ENCODE measurements at places on chromosomes 5 and 9.

DNA sequence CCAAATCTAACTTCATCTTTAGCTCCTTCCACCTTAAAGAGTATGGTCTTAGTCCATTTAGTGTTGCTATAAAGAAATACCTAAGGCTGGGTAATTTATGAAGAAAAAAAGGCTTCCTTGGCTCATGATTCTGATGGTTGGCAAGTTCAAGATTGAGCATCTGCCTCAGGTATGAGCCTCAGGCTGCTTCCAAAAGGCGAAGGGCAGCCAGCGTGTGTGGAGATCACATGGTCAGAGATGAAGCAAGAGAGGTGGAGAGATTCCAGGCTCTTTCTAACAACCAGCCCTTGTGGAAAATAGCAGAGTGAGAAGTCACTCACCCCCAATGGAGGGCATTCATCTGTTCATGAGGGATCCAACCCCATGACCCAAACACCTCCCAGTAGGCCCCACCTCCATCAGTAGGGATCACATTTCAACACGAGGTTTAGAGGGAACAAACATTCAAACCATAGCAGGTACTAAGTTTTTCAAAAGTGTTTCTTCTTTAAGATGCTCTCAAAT is 225.9 kb downstream of the SGCD start:
- no peak for DNase-seq

DNA sequence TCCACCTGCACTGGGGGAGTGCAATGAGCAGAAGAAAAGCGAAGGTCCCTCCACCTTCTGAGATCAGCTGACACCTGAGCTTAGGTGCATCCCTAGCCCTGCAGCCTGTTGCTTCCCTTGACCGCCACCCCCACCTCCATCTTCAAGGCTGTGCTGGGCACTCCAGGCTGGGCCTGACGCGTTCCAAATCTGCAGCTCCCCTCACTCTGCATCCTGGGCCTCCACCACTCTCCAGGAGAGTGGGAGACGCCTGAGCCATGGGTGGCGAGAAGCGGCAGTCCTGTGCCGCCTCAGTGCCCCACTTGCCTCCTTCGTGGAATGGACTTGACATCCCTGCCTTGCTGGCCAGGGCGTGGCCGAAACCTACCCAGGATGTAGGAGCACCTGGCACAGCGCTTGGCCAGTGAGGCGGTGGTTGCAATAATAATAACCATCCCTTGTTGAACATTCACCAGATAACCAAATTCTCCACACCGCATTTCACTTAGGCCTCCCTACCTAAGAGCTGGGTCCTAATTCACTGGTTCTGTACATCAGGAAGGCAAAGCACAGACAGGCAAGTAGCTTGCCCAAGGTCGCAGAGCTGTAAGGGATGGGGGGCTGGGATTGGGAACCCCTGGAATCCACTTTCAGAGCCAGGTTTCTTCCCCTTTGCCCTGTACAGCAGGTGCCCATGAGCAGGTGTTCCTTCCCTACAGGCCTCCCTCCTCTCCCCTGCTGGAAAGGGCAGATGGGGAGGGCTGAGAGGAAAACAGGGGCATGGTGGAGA is 11.7 kb downstream of the B4GALT7 start:
- DNase-seq = no peak

GRCh38 chr9:102101723-102102122 is 363.3 kb upstream of the GRIN3A start:
- no peak for DNase-seq

DNA sequence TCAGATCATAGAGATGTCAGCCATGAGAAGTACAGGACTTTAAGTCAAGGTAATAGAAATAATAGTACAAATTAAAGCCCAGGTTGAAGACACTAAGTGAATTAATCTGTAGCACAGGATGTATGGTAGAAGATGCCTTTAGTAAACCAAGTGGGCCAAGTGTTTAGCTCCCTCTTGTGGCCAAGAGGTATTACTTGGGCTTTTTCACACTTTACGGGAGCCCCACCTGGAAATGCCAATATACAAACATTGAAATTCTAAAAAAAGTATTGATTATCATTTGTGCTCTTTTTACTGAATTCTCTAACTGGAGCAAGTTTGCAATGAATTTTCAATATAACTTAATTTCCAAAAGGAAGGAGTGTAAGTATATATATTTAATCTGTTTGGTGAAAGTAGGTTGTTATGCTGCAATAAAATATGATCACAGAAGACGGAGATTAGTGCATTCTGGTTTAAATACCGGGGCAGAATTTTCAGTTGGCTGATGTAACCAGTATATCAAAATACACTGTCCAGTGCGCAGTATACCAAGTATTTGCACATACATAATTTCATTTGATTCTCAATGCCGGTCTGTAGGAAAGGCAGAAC is 84.7 kb downstream of the PARP8 start:
- no peak for DNase-seq

DNA sequence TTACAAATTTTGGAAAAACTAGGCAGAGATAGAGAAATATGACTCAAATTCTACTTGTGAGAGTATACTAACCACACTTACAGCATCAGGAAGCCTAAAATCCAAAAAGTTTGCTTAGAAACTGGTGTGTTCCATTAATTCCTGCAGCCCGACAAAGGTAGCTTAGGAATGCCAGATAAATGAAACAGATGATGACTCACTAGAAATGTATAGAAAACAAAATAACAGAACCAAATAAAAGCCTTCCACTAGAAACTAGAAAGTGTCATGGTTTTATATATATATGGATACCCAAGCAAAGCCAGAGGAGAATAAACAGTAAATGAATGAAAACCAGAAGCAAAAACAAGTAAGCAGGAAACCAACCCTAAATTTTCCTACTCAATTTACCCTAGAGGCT is 272.2 kb upstream of the PRDM9 start:
- no peak for DNase-seq

GRCh38 chr5:130282049-130282448 is 377.8 kb downstream of the CHSY3 start:
- no peak for DNase-seq

DNA sequence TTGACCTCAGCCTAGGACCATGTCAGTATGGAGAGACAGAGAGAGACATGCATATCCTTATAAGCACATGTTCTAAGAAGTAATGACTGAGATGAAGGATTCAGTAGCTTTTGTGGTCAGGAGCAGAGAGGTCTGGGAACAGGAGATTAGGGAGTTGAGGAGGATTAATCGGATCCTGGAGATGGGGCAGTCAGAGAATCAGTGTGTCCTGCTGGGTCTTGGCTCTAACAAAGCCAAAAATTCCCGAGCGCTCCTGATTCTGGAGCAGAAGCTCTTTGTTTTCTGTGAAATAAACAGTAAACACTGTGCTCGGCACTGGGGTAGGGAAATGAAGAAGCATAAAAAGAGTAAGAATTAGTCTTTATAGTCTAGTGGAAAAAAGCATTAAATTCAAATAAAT is 520.0 kb upstream of the CLINT1 start:
- DNase-seq = no peak

DNA sequence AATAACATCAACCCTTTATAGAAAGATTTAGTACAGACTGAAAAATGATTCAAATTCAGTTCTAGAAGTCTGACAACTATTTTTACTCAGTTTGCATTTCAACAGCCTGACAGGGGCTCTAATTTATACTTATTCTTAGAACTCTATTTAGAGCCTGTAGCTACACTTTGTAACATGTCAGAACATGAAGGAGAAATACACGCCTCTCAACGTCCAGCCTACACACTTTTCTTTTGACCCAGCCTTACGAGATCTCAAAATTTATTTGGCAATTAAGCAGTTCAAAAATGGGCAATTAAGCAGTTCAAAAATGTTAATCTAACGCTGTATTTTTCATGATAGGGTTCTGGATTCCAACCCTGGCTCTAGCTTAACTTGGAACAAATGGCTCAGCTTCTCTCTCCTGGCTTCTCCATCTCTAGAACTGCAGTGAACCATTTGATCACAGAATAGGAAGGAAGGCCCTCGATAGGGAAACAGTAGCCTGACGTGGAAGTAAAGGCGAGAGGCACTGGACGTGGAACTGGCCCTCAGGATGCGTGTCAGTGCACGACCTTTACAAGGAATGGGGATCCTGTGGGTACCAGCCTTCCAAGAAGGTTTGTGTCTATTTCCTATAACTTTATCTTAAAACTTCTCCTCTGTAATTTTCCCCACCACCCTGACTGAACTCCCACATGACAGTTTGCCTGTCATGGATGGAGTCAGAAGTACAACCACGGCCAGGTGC is 66.4 kb downstream of the PRRT1B start:
- DNase-seq = no peak

- no peak for DNase-seq
These were observed 39.7 kb downstream of the DDX31 start for GRCh38 chr9:132630116-132630515.

DNA sequence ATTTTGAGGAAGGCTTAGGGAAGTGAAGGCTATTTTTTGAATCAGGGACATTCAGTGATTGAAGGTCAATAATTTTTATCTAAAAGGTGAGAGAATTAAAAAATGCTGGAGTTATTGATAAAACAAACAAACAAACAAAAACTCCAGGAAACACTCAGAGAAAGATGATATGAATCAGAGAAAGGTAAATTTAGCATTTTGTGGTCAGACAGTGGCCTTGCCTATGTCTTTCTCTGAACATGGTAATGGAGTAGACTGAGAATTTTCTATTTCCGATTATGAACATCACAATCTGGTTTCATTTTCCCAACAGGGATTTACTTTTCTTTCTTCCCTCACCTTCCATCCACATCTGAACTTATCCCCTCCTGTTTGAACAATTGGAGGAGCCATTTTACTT is 353.6 kb upstream of the RIOK2 start:
- DNase-seq = no peak

DNA sequence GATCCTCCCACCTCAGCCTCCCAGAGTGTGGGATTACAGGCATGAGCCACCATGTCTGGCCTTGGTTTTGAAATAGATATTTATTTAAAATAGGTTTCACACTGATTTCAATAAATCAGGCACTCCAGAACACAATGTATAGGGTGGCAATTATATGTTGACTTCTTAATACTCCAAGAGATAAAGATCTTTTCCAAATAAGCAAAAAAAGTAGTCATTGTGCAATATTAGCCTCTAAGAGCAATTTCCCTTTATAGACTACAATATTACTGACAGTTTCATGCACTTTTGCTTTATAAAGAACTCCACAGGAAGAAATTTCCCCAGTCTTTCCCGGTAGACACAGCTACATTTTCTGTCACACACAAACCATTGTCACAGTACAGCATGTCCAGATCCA is 23.4 kb upstream of the RUFY1 start:
- DNase-seq = no peak

DNA sequence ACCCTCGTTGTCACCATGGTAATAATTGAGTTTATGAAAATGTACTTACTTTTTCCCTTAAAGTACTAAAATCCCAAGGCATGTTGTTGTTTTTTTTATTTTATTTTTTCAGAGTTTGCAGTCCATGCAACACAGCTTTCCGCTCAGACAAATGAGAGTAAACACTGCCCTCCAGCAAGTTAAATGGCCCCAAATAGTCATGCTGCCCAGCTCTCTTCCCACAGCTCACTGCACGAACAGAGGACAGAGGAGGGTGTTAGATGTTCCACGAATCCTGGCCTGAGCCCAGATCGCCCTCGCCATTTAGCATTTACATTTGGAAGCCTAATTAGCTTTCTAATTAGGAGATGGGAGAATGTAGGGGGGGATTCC is 1.9 kb downstream of the NIM1K start:
- DNase-seq = no peak

GRCh38 chr5:29845206-29845605 is 1348.3 kb upstream of the CDH6 start:
- DNase-seq = no peak

GRCh38 chr9:23823986-23824829 is 1.8 kb downstream of the ELAVL2 start:
- no peak for DNase-seq

- no peak for DNase-seq
These were observed 85.8 kb downstream of the AOPEP start for GRCh38 chr9:94812343-94812742.

DNA sequence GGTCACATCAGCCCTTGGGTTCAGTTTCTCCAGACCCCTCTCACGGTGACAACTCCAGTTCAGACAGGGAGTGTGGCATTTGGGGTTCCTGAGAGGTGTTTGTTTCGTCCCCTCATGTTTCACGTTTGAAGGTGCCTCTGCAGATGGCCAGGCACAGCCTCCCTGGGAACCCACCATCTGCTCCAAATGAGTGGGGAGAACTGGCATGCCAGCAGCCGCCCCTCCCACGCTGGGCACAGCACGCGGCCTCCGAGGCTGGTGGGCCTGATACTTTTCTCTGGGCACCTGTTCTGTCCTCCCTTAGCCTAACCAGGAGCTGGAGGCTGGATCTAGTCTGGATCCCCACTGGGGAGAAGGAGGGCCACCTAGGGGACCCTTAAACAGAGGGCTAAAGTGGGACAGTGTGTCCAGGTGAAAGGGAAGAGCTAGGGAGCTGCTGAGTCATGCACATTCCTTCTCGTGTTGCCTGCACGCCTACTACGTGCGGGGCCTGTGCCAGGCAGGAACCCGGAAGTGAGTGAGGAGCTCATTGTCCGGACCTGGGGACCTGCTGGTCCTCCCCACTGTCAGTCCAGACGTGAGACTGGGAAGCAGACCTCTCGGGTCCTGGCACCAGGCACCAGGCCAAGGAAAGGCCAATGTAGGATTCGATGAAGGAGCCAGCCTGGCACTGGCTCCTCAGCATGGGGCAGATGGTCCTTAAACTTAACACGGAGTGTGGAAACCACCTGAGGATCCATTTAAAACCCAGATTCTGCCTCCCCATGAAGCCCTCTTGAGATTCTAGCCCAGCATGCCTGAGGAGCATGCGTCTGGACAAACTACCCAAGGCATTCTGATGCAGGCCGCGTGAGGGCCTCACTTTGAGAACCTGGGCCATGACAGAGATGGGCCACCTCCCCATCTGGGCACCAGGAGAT is 11.7 kb downstream of the DNM1 start:
- no peak for DNase-seq

DNA sequence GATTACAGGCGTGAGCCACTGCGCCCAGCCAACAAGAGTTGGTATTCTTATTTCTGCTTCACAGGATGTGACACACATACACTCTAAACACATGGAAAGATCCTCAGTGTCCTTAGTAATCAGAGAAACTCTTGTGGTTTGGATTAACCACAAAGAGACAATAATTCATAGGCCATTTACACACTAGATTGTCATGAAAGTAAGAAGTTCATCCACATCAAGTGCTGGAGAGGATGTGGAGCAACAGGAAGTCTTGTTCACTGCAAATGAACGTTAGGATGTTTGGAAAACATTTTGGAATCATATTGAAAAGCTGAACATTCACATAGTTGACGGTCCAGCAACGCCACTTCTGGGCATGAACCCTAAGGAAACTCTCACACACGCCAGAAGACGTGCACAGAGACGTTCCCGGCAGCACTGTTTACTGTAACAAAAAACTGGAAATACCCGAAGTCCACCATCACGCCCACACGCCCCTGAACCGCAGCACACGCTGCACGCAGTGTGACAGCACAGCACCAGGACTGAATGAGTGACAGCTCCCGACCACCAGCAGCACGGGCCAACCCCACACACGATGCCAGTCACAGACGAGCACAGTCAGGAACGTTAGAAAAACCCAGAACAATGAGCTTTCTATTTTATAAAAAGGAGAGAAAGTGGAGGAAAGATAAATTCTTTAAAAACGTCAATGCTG is 87.6 kb downstream of the COL23A1 start:
- DNase-seq = no peak

All from stimulated activated CD8-positive, alpha-beta memory T cell treated with anti-CD3 and anti-CD28 coated beads, Interleukin-7, amount 100 ng/mL, for 1 hour (primary cell).